Foreskin keratinocyte (primary cell): ENCODE measurements at places on chromosomes 2 and 18. TPM values are rescaled to one million over a fixed set of nuclear protein-coding genes. Genes with fewer than 3 reads are reported as not detected.
A peak's percentile ranks its signal among the peaks of the same experiment; 100 is the strongest.

DNA sequence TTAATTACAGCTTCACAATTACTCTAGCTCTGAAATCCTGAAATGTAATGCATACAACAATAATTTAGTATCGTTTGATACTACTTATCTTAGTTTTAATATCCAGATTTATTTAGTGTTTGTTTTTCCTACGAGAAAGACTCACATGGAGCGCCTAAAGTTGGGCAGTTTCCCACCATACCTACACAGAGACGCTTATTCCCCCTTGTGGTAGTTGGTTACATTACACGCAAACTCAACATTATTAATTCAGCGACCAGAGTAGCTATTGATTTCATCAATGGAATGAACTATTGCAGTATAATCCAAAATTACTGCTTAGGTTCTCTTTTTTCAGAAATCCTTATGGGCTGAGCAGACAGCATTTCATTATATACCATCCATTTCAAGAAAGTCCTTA, 164.0 kb upstream of the REG3G start:
- DNase-seq = no peak

- DNase-seq = no peak
Measured at GRCh38 chr2:127201452-127201851, 18.6 kb downstream of the CYP27C1 start.

The KYNU gene
- 0.39 and 3.6 TPM in 2 replicates for total RNA-seq

GRCh38 chr2:168645696-168646338, 156.6 kb upstream of the NOSTRIN start:
- no peak for DNase-seq

- no peak for DNase-seq
Measured at GRCh38 chr18:4264347-4264791, 190.7 kb downstream of the DLGAP1 start.

The CYS1 gene
- 0.11 and 0.20 TPM in 2 replicates for total RNA-seq

DNA sequence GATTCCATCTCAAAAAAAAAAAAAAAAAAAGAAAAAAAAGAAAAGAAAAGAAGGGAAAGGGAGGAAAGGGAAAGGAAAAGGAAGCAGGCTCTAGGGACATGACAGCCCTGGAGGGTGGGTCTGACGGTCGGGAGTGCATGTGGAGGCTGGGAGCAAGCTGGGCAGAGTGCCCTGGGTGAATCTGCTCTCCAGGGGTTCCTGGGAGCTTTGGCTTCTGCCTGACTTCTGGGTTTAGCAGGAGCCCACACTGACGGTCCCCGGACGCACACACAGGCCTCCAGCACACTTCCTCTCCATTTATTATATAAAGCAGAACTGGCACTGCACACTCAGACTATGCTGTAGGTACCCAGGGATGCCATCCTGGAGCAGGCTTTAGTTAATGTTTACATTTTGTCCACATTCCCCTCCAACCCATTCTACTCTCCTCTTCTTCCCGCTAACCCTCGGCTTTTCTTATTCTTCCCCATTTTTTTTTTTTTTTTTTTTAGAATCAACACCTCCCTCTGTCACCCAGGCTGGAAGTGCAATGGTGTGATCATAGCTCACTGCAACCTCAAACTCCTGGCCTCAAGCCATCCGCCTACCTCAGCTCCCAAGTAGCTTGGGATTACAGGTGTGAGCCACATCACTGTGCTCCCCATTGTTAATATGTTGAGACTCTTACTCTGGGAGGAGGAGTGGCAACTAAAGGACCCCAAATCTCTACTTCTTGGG, 151.1 kb upstream of the SLC1A4 start:
- DNase-seq = peak; percentile 89

The ANKRD62 gene
- not detected in 2 replicates for total RNA-seq

DNA sequence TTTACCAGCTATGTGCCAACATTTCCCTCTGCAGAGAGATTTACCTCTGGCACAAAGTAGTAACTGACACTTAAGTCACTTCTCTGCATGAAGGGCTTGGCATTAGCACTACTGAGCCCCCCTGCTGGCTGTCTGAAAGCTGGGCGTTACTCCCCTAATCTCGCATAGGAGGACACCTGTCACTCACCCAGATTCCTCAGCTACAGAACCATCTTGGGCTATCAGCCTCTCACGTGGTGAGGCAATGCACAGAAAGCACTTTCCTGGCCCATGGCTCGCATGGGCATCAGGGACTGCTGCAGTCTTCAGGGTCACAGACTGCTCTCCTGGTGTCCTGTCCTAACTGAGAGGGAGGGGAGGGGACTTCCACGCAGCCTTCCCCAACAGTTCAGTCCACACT, 12.0 kb downstream of the SERPINE2 start:
- no peak for DNase-seq

GRCh38 chr2:128714285-128714684, 395.6 kb upstream of the HS6ST1 start:
- no peak for DNase-seq

- no peak for DNase-seq
Measured at GRCh38 chr18:79782566-79783308, 15.0 kb upstream of the KCNG2 start.

The ANKRD23 gene
- 0.92 and 1.2 TPM in 2 replicates for total RNA-seq

DNA sequence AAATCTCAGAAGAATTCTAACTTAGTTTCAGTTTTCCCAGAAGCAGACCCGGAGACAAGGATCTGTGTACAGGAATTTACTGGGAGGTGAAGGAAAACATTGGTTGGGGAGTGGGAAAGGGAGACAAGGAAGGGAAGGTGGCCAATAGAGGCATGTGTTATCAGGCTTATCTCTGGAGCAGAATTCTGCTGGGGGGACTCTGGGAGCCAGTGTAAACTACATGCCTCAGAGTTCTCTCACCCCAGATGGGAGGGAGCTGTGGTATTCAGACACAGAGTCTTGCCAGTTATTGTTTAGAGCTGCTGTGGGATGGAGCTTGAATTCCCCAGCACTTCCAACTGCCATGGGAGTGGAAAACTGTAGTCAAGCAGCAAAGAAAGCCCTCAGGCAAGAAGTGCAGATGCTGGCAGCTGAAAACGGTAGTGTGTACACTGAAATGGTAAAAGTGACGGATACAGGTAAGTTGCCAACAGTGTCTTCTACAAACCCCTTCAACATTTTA, 19.0 kb downstream of the DNPEP start:
- DNase-seq = peak; percentile 33

The DLGAP1 gene
- total RNA-seq = under 0.01 TPM in 1 of 2 replicates, not detected in the other

GRCh38 chr2:48854681-48855080, 99.2 kb upstream of the LHCGR start:
- no peak for DNase-seq

DNA sequence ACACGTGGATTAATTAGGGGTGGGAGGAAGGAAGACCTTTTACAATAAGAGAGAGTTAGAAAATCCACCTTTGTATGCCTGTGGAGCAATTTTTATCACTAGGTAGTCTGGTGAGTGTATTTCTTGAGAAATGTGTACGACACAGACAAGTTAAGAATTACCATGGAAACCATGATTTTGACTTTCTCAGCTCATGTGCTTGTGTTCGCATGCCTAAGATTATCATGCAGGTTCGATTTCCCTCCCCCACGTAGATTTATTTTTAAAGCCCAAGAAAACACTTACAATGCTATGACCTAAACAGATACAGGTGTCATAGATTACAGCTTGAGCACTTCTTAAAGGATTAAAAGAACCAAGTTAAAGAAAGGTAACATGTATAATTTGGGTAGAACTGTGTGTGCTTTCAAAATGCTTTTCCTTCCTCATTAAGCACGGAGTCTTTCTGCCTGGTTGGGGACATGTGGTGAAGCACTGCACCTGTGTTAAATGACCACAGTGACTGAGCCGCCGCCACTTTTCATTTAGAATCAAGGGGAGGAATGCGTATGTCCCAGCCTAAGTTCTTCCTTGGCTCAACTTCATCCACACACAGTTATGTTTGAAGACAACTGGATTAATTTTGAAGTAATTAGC, 16.6 kb downstream of the SERTAD2 start:
- DNase-seq = no peak

DNA sequence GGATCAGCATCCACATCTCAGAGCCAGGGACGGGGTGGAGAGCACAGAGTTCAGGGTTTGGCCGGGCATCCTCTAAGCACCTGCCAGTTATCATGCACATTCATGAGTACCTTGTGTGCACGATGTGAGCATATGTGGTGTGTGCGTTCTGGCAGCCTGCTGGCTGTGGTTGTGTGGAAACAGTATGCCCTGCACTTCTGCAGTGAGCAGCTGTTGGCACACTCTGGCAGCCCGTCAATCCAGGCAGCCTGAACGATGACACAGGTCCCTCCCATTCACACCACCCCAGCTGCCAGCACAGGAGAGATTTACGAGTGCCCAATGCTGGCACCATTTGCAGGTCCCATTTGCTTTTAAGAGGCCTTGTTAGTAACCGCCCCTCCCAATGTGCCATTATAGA, 74.2 kb downstream of the CD8B2 start:
- DNase-seq = no peak

- peak; percentile 53 for DNase-seq
Measured at GRCh38 chr2:70995426-70995729, 705 bp upstream of the TEX261 start.

- no peak for DNase-seq
Measured at GRCh38 chr2:43276266-43276941, 50.0 kb upstream of the ZFP36L2 start.

The KANSL1L gene
- total RNA-seq = 3.8 and 3.9 TPM in 2 replicates

DNA sequence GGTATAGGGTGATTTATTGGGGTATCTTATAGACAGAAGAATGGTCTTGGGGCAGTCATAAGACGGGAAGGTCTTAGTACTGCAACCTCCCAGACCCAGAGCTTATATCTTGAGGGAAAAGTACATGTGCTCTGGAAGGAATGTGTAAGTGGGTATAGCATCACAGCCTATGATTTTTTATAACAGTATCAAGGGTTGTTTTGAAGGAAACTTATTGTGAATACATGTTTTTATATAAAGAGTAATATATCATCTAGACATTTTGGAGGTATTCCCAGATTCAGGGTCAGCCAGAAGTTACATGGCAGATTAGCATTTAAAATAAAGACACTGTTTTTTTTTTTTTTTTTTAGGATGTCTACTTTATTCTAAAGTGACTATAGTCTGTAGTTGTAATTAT, 47.6 kb upstream of the STON1 start:
- no peak for DNase-seq

The UGT1A4 gene
- total RNA-seq = 0.14 and 0.34 TPM in 2 replicates

DNA sequence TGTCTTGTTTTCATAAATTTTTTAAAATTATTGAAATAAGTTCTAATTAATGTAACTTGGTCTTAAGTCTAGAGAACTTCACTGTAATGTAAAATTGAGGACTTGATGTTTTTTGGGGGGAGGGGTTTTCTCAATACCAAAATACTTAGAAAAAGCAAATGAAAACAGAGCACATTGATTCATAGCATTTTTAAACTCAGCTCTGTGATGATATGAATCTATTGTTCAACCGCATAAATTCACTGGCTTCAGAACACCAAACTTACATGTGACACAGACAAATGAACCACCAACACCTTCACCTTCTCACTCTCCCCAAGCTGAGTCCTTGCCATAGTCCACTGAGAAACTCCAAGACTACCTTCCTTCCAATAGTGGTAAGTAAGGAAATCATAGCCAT, 108.2 kb downstream of the ZNF521 start:
- DNase-seq = no peak

- no peak for DNase-seq
Measured at GRCh38 chr2:29759360-29759759, 162.0 kb downstream of the ALK start.

GRCh38 chr2:118835746-118836410, 11.6 kb downstream of the EN1 start:
- DNase-seq = no peak

DNA sequence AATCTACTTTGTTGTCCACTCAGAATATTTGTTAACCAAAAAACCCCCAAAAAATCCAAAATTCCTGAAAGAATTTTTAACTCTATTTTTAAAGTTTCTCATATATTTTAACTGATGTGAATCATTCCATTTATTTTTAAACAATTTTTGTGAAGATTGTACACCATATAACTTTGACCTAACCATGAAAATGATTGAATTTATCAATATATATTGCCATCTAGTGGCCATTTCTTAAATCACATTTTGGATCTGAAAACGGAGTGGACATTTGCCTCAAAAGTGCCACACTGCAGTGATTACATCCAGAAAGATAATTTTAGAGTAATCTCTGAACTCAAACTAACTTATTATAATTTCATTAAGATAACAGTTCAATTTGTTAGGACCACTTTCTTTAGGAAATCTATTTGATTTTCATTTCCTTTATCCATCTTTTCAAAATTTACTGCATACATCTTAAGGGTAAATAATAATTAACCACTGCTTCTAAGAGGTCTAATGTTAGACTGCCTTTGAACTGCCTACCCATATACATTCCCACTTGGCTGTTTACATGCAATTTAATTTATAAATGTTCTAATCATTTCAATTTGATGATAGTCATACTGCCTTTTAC, 71.1 kb downstream of the DSC3 start:
- peak; percentile 23 for DNase-seq

The XDH gene
- total RNA-seq = 19.3 and 23.6 TPM in 2 replicates

GRCh38 chr2:191150230-191150599, 579 bp downstream of the STAT4 start:
- no peak for DNase-seq

GRCh38 chr2:47272031-47272864, 117.1 kb upstream of the STPG4 start:
- no peak for DNase-seq

DNA sequence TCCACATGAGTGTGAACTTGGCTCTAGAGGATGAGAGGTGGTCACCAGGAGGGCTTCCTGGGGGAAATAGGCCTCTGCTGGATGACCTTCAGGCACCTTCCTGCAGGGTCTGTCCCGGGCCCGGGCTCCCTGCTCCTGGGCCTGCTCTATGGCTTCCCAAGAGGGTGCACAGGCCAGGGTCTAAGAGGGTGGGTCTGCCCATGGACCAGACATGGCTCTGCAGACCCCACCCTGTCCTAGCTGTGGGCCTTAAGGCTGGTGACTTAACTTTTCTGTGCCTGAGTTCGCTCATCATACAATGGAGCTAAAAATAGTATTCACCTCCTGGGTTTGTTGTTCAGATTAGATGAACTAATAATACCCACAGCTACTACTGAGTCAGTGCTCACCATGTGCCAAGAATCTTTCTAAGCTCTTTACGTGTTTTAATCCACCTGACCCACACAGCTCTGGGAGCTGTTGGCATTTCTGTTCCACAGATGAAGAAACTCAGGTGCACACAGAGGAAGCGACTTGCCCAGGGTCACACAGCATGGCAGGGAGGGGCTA, 14.4 kb downstream of the INHBB start:
- no peak for DNase-seq

DNA sequence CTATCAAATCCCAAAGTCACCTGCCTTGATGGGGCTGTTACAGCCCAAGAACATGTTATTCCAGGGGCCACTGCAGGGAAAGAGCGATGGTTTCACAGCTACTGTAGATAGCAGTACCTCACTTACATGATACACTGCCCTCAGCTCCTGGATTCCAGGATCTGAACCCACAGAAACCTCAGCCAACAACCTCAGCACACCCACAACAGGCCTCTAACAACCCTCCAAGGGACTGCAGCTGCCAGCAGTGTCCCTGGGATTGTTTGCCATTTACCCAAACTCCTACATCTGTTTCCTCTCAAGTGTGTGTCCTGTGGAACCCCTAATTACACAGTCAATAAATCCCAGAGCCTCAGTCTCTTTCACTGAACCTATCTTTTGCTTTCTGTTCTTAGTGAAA, 28.2 kb downstream of the OSBPL1A start:
- DNase-seq = no peak

The FOXI3 gene
- total RNA-seq = 0.04 TPM in 1 of 2 replicates, not detected in the other
